ENCODE measurements at places on chromosomes 1 and 21. TPM values are rescaled to one million over a fixed set of nuclear protein-coding genes. Genes with fewer than 3 reads are reported as not detected.

The S100A3 gene
- total RNA-seq, result 25.0 TPM

DNA sequence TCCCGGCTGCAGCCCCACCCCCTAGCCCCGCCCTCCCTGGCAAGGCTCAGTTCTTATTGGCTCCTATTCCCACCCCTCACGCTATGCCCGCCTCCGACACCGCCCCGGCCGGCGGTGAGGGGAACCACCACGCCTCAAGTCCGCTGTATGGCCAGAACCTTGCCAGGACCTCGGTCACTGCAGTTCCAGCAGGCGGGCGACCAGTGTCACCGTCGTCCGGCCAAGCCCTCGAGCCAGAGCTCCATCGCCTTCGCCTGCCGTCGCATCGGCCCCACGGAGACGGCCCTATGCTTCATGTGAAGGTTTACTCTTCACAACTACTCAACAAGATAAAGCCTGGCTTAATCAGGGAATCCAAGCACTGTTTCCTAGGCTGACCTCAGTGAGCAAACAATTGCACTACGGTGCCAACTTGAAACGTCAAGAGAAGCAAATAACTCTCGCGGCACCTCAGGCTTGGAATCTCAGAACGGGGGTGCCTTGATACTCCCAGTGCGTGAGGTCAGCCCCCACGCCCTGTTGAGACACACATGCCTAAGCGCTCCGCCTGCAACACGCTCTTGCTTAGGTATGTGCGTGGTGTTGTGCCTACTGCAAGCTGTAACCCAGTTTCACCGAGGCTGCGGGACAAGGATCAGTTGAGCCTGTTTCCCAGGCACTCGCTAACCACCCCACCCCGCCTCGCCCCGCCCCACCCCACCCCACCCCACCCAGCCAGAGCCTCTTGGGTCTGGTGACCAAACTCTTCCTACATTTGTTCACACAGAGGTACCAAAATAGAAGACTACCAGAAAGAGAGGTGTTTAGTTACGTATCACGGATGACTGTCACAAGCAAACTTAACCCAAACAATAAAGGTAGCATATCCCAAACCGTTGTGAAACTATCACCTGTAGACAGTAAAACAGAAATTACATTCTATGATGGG lies 498 bp upstream of the DENND2C start:
- DNase-seq, result peak; percentile 80

GRCh38 chr1:10117865-10118264 lies 85.1 kb downstream of the UBE4B start:
- DNase-seq, result no peak

DNA sequence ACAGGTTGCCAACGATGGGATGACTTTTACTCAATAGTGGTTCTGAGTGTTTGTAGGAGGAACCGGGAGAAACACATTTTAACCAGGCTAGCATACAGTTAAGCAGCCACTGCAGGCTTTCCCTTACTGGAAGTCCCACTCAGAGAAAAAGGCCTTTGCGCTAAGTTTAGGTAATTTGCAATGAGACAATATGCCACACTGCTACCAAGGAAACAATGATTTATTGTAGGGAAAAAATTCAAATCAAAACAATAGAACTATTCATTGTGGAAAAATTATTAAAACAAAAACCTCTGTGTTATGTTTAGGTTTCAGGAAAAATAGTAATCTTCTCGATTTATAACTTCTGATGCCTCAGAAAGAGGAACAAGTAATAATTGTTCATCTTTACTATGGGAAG lies 51.4 kb upstream of the CR2 start:
- no peak for DNase-seq

GRCh38 chr1:55860326-55860725 lies 645.2 kb upstream of the USP24 start:
- DNase-seq, result no peak

- no peak for DNase-seq
Measured at GRCh38 chr1:40732756-40733301, 41.3 kb downstream of the NFYC start.

DNA sequence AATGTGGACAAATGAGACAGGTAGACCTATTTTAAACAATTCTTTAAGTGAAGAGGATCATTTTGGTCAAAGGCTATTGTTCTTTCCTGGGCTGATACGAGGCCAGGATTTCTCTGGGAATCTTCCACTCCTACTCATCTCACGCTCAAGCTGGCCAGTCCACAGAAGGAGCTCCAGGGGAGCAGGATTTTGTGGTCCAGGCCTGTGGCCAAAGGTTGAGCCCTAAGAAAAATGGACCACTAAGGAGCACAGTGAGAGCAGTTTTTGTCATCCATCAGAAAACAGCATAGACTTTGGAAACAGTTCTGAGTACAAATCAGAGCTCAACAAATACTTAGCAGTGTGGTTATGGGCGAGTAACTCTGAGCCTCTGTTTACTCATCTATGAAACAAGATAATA lies 260.2 kb upstream of the RUNX1 start:
- no peak for DNase-seq

GRCh38 chr21:42665026-42665425 lies 11.6 kb downstream of the PDE9A start:
- no peak for DNase-seq
